Mammary microvascular endothelial cell (primary cell): ENCODE measurements at places on chromosomes 4 and X. TPM values are rescaled to one million over a fixed set of nuclear protein-coding genes. Genes with fewer than 3 reads are reported as not detected.

DDX60 gene
- total RNA-seq: 26.2 and 29.5 TPM in 2 replicates

SMIM43 gene
- 0.20 and 0.53 TPM in 2 replicates for total RNA-seq

CYLC1 gene
- total RNA-seq: not detected in 2 replicates

ZCCHC18 gene
- 1.5 and 14.5 TPM in 2 replicates for total RNA-seq

NAP1L5 gene
- total RNA-seq: 6.5 and 6.6 TPM in 2 replicates

ATP6AP2 gene
- total RNA-seq: 92.5 and 100 TPM in 2 replicates

IL1RAPL2 gene
- total RNA-seq: not detected in 2 replicates

CENPVL1 gene
- not detected in 2 replicates for total RNA-seq

AASDH gene
- 6.0 and 6.8 TPM in 2 replicates for total RNA-seq

HAUS3 gene
- 10.8 and 15.5 TPM in 2 replicates for total RNA-seq

CENPVL2 gene
- not detected in 2 replicates for total RNA-seq

ASB5 gene
- not detected in 2 replicates for total RNA-seq

SH3D19 gene
- 64.3 and 70.1 TPM in 2 replicates for total RNA-seq

GRIA2 gene
- total RNA-seq: not detected in 2 replicates

OTUD5 gene
- 28.5 and 34.8 TPM in 2 replicates for total RNA-seq

DUX4 gene
- total RNA-seq: not detected in 2 replicates

MED12 gene
- total RNA-seq: 18.5 and 22.7 TPM in 2 replicates

MAGEE1 gene
- total RNA-seq: 0.25 and 0.87 TPM in 2 replicates

DDX53 gene
- total RNA-seq: not detected in 2 replicates

PNCK gene
- not detected in 2 replicates for total RNA-seq

ARHGEF6 gene
- total RNA-seq: 6.5 and 6.7 TPM in 2 replicates

IL2RG gene
- 1.3 and 1.9 TPM in 2 replicates for total RNA-seq

DCHS2 gene
- not detected in 2 replicates for total RNA-seq

TBX22 gene
- not detected in 2 replicates for total RNA-seq

FHDC1 gene
- total RNA-seq: 0.10 and 0.20 TPM in 2 replicates

ARMCX1 gene
- 21.7 and 23.5 TPM in 2 replicates for total RNA-seq
